ENCODE measurements at places on chromosomes 5 and 9.

- no peak for DNase-seq
These were observed 33.5 kb upstream of the LPCAT1 start for GRCh38 chr5:1557114-1557873.

DNA sequence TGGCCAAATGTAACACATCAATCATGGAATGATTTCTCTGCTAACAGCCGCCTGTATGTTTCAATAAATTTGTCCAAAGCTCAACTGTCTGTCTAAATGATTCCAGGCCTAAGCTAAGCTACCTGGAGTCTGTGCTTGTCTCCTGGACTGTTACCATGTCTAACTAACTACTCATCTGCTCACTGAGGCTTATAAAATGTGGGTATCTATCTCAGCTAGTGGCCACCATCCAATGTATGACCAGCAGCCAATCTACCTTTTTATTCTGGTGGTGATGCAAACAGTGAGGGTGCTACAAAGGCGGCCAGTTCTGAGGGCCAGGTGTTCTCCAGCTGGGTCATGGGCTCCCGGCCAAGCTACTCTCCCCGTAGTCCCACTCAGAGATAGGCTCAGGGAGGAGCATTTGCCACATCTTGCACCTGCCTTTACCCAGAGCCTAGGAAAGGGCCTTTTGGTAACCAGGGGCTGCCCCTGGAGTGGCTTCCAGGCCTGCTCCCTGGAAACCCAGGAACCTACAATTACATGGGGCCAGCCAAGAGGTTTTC, 59.1 kb downstream of the PFDN1 start:
- DNase-seq: no peak

DNA sequence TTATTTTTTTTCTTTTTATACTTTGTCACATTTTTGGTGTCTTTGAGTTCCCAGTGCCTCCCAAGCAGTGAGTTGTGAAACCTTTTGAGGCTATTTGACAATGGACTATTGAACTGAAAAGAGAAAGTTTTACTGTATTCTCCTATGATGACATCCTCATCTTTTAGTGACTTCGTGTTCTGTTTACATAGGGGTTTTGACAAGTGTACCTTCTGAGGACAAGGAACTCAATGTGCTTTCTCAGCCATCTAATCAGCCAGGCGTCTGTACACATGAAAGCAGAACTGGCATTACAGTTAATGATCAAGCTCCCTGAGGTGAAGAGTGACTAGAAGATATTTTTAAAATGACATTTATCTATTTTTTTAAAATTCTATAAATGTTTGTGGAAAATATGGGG, 175.5 kb downstream of the ANXA1 start:
- DNase-seq: no peak

GRCh38 chr5:81856948-81857928, 106.3 kb upstream of the SSBP2 start:
- DNase-seq: no peak

GRCh38 chr9:112075009-112075378, 100.1 kb downstream of the SUSD1 start:
- no peak for DNase-seq

DNA sequence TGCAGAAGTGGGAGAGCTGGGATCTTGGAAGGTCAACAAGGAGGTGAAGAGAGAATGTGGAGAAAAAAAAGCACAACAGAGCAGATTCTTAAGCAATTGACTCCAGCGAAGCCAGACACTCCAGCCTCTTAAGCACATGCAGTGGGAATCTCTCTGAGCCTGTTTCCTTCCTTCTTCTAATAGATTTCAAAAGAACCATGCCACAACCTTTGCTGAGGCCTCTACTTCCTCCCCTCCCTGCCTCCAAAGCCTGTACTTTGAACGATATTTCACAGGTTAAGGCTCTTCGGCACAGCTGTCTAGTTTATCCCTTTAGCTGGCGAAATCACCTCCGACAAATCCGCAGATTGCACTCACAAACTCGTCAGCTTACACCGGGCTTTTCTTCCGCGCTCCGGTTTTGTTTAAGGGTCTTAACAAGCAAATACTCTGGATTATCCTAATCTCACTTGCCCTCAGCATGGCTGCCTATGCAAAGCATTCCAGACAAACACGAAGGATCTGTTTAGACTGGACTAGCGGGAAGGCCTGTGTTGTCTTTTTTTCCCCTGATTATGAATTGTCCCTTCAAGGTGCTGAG, 211.6 kb upstream of the PANK3 start:
- DNase-seq: no peak

DNA sequence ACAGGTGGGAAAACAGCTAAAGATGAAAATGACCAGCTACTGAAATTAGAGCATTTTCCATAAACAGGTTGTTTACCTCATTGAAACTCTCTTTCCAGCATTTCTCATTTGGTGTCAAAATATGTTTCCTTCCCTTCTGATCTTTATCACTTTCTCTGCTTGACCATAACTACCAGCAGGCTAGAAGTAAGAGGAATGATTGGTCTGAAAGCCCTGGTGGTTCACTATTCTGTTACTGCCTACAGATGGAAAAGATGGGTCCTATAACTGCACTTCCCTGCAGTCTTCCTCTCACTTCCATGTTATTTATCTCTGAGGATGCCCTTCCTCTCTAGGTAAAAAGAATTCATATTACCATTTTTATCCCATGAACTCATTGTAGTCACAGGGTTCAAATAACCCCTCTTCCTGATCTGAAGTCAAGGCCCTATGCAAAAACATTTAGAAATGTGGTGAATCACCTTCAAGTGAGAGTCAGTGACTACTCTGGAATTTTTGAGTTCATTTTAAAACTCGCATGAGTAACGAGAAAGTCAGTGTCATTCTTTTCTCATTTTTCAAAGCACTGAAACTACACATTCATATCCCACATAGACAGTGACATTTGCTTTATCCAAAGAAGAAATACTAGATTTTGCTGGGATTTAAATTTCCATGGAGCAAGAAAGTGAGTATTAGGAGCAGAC, 51.7 kb downstream of the ZNF474 start:
- no peak for DNase-seq

GRCh38 chr5:74567411-74567995, 73.0 kb downstream of the ENC1 start:
- no peak for DNase-seq

DNA sequence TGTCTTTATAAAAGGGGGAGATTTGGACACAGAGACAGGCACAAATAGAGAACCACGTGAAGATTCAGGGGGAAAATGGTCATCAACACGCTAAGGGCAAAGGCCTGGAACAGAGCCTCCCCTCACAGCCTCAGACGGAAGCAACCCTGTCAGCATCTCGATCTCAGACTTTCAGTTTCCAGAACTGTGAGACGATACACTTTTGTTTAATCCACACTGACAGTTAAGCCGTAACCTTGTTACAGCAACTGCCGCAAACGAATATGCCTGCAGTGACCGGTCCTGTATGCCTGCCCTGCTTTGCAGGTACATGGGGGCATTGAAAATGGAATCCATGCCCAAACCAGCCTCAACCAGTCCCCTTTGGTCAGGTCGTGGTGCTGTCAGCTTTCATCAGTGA, 139.5 kb downstream of the ATPSCKMT start:
- DNase-seq: no peak

- DNase-seq: no peak
These were observed 7.5 kb upstream of the DOLPP1 start for GRCh38 chr9:129073404-129073803.

DNA sequence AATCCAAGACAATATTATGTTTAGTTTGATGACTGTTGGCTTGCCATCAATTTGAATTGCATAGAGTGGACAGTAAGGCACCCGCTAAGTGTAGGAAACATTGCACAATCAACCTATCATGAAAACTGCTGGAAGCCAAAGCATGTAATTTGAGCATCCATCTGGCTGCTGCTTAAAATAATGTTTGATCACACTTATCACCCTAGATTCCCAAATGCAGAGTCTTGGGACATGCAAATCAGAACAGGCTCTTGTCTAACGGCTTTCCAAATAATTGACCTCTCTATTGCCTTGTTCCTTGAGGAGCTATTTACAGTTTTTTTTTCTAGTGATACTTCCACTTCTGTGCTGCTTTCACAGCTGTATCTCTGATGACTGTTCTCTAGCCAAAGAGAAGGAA, 342.1 kb downstream of the PRR16 start:
- no peak for DNase-seq

DNA sequence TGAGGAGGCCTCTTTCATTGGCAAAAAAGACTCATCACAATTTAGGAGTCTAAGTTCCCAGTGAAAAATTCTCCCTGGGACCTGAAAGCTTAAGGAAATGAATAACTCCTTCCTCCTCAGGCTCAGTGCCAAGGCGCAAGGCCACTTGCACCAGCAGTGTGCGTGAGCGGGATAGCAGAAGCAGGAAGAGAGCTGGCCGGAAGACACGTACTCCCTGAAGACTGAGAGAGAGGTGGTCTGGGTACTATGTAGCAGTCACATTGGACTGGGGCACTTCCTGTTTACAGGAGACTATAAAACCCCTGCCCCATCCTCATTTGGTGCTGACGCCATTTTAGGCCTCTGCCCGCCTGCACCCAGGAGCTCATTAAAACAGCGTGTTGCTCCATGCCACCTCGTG, 66.3 kb upstream of the IL33 start:
- no peak for DNase-seq

DNA sequence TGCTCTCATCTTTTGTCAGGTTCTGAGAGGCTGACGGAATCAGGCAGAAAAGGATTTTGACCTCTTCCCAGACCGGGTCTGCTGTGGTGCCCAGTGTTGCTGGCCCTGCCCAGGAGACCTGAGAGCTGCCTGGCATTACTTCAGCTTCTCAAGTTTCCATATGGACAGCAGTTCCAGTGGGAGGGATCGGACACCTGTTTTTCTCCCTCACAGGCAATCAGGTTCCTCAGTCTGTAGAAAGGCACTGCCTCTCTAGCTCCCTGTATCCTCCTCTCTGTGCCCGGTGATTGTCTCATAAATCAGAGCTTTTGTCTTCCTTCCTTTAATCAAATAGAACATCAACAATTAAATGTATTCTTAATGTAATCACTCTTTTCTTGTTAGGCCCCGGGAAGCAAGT, 198.7 kb downstream of the SEMA6A start:
- no peak for DNase-seq

- DNase-seq: no peak
These were observed 30.0 kb downstream of the DNAJC21 start for GRCh38 chr5:34959323-34959722.

DNA sequence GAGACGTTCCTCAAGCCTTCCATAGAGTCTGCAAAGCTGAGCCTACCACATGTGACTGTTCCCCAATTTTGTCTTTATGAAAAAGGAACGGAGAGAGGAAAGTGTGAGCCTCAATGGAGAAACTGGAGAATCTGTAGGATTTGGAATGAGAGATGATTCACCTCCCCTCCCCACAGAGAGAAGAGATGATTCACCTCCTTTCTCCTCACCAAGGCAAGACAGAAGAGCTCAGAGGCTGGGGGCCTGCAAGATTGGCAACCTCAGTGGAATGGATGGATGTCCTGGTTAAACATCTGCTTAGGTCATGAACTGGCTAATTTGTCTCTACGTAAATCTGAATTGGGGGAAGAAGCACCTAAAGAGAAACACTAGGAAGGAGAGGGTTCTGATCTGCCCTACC, 17.0 kb upstream of the MOCS2 start:
- DNase-seq: no peak

GRCh38 chr5:33317271-33317670, 123.5 kb upstream of the TARS1 start:
- no peak for DNase-seq

GRCh38 chr5:34663771-34664496, 7.8 kb downstream of the RAI14 start:
- DNase-seq: no peak

GRCh38 chr9:710951-711745, 130.3 kb upstream of the DMRT1 start:
- no peak for DNase-seq

DNA sequence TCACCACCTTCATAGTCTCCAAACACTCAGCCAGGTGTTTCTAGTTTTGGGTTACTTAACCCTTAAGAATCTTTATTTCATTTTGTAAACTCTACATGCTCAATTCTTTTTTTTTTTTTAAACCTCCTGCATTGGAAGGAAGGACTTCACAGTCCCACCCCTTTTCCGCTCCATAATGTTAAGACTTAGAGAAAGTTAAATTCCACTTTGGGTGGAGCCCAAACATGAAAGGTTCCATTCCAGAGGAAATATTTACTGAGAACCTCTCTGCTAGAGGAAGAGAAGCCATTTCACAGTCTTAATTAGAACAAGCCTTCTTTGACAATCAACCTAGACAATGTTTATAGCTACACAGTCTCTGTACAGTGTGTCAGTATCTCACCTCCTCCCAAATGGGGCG, 312.3 kb downstream of the MLLT3 start:
- no peak for DNase-seq

- DNase-seq: no peak
These were observed 242.5 kb downstream of the PBX3 start for GRCh38 chr9:125989524-125990180.

- DNase-seq: no peak
These were observed 233.2 kb downstream of the FBXL17 start for GRCh38 chr5:108148715-108149139.

- DNase-seq: no peak
These were observed 122.6 kb downstream of the FBXL17 start for GRCh38 chr5:108259306-108259705.

- DNase-seq: no peak
These were observed 617.9 kb downstream of the BNC2 start for GRCh38 chr9:16252616-16253015.

GRCh38 chr9:117002686-117003085, 315.6 kb downstream of the TRIM32 start:
- DNase-seq: no peak

- DNase-seq: no peak
These were observed 436.2 kb downstream of the GABRG2 start for GRCh38 chr5:162503796-162504195.

- no peak for DNase-seq
These were observed 574.2 kb downstream of the RAB3C start for GRCh38 chr5:59157068-59157467.

- no peak for DNase-seq
These were observed 3.3 kb downstream of the ACSL6 start for GRCh38 chr5:132008163-132008473.

- no peak for DNase-seq
These were observed 599.8 kb downstream of the EBF1 start for GRCh38 chr5:158499892-158500418.

- DNase-seq: no peak
These were observed 41.7 kb downstream of the UNC5A start for GRCh38 chr5:176851871-176852658.

- no peak for DNase-seq
These were observed at the start of gene PTGER4 for GRCh38 chr5:40679913-40680681. Gene PTGER4 (plus strand): TSS chr5:40679915. CDS start chr5:40680994, 1,079 bp downstream.

DNA sequence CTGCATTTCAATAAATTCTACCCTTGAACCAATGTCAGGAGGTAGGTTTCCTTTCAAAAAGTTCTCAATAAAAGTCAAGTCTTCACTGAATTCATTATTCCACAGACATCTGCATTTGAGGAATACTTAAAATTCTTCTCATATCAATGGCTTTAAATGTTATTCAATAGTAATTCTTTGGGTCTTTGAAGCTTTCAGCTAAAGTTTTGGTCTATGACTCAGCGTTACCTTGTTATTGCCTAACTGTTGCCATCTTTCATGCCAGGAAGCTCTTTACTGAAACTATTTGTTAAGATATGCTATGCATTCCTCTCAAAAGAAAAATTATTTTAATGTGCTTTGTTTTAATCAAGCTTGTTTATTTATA, 170.5 kb downstream of the NNT start:
- DNase-seq: no peak
